ENCODE measurements at places on chromosomes 3 and 15.

DNA sequence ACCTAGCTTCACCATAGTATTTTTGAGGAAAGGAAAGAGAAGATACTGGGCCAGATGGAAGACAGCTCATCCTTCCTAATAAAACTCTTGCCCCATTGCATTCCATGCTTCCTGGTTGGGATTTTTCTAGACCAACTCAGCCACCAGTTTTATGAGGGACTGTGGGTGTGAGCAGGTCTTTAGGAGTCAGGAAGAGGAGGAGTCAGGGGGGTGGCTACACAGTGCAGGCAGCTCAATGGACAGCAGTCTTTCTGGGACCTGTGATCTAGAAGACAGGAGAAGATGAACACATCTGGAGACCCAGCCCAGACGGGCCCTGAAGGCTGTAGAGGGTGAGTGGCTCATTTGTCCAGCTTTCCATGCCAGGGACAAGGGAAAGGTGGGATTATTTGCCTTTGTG, at the start of gene NOX5:
Gene NOX5 (plus strand): TSS at position 242 of the 400 bp plus-strand sequence. CDS start 41 bp downstream, at position 283.
- DNase-seq: no peak

DNA sequence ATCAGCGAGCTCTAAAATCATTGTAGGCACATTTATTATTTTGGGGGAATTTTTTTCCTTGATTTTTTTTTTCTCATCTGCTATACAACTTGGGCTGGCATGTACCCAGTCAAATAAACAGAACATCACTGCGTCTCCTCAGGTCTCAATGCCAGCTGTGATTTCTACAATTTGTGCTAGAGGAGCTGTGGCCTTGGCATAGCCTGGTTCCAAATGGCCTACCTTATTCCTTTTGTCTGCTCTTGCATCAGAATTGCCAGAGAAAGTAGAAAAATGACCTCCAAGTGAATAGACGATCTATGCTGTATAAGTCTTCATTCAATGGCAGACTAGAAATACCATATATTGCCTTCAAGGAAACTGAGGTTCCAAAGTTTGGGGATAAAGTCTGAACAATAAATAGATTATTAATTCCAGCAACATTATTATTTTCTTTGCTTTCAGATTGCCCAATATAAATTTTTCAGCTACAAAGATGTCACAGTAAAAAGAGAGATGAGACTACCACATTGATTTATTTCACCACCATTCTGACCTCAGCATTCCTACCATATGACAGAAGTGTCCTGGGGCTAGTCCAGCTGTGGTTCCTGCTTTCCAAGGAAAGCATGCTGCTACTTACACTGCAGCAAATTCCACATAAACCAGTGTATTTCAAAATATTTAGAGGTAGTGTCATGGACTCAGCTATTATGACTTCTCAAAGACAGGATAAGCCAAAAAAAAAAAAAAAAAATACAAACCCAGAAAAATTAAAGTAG, 493.9 kb upstream of the ZNF385D start:
- DNase-seq: no peak

DNA sequence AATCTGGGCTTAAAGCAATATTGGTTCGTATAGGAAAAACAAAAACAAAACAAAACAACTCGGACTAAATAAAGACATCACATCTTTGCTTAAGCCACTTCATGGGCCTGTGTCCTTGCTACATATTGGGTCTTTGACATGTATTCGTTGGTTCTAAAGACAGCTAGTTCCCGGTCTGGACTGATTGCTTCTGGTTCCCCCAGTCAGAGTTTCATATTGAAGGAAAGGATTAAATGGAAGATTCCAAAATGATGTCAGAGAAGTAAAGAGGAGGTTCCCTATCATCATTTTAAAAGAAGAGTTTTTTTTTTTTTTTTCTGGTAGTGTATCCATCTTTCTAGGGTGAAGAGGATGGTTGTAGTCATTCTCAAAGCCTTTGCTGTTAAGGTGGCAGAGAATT, 2.3 kb downstream of the OXSR1 start:
- no peak for DNase-seq

DNA sequence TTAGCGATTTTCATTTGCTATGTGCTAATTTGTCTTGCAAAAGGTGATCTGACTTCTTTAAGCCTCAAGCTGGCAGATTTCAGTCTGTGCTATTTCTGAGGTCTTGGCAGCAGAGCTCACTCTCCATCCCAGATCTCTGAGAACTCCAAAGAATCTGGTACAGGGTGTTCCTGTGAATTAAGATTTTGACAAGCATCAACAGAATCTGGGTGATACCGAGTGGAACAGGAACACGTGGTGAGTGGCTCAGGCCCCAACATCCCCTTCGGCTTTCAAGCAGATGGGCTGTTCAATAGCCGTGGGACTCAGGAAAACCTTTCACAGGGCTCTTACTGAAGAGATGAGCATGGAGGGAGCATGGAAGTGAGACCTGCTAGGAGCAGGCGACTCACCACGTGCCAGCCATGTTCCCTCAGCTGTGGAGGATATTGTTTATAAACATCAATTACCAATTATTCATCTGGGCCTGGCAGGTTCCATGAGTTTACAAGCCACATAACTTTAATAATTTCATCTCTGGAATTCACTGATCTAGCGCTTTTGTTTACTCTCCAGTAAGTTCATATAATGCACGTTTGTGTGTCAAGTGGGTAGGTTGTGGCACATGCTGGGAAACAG, 103.4 kb upstream of the SELENOK start:
- no peak for DNase-seq

DNA sequence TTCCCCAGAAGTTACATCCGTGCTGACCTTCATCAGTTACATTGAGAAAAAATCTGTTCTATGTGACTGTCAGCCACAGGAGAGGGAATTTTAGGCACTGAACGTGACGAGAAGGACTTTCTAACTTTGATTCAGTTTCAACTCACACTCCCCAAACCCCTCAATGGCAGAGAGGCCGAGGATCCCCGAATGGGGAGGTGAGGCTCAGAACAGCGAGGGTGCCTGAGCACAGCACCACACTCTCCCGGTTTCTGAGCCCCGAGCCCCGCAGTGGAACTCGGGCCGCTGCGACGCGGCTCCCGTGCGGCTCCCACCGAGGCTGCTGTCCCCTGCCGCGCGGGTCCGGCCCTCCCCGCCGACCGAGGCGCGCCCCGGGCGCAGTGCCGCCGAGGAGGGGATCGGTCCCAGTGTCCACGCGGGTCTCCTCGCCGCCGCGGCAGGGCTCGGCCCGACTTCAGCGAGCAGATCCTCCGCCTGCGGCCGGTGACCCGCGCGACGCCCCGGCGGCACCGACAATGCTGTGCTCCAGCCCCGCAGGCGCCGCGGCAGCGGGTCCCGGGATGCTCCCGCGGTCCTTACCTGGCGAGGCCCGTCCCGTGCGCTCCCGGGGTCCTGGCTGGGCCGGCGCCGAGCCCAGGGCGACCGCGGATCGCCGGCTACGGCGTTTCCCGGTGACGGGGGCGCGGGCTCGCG, 439 bp downstream of the CTXND1 start:
- DNase-seq: no peak

- no peak for DNase-seq
Observed at GRCh38 chr3:16509721-16510619, 3.5 kb downstream of the RFTN1 start.

- DNase-seq: no peak
Observed at GRCh38 chr3:30421266-30421665, 185.1 kb upstream of the TGFBR2 start.

Measured in naive thymus-derived CD4-positive, alpha-beta T cell (primary cell).